ENCODE measurements at places on chromosomes 5 and 9.

- no peak for DNase-seq
Measured at GRCh38 chr9:86600291-86600690, 246.1 kb upstream of the TUT7 start.

DNA sequence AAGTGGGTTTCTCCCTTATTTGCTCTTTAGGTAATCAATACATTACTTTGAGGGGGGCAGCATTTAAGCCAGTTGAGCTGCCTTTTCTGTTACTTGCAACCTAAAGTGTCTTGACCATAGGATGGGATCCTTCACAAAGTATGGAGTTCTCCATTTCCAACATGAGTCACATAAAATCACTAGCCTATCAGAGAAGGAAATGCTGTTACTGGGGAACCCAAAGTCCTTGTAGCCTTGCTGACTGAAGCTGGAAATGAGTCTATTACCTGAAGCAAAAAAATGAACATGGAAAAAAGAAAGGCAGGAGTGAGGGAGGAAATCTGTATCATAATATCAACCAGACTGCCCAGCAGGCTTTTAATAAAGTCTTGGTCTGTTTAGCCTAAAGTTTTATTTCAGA lies 42.8 kb upstream of the SLIT3 start:
- no peak for DNase-seq

GRCh38 chr9:110069326-110070248 lies 138.4 kb downstream of the C9orf152 start:
- DNase-seq, result no peak

DNA sequence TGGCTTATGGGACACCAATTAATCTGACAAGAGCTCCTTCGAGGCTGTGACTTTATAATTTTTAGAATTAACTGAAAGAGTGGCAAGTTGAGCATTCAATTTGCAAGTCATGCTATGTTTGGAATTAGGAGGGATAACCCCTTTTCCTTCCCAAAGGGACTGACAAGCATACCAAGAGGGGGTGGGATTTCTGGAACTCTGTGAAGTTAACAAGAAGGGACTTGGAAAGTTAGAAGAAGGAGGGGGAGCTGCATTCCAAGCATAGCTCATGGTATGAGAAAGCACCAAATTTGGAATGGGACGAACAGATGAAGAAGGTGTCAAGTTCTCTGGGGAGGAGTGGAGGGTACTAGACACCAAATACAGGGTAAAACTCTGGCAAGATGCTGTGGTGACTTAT lies 8.9 kb upstream of the PALM2AKAP2 start:
- DNase-seq, result no peak

DNA sequence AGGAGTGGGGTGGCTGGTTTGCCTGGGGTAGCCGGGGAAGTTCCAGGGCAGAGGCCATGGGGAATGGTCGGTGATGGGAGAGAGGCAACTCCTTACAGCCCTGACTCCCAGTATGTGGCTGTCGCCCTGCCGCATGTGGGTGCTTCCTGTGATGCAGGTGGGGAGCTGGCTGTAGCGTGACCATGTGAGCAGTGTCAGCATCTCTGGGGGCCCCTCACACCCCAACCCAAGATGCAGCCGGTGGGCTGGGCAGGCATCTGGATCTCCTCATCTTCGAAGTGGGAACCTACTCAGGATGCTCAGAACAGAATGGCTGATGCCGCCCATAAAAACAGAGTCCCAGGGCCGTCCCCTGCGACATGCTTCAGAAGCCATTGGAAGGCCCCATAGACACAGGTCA lies 45.0 kb downstream of the BARX1 start:
- DNase-seq, result no peak
